ENCODE measurements at places on chromosomes 5 and 9. TPM values are rescaled to one million over a fixed set of nuclear protein-coding genes. Genes with fewer than 3 reads are reported as not detected.

TAS2R1 gene
- total RNA-seq = not detected

CCNI2 gene
- not detected for total RNA-seq

COL23A1 gene
- total RNA-seq = not detected

FAM163B gene
- not detected for total RNA-seq

ABO gene
- total RNA-seq = not detected

CAVIN4 gene
- total RNA-seq = 0.42 TPM

NR5A1 gene
- total RNA-seq = not detected

NR6A1 gene
- 1.7 TPM for total RNA-seq

CRB2 gene
- 0.11 TPM for total RNA-seq

TRAF1 gene
- total RNA-seq = 4.7 TPM

TMEM252 gene
- not detected for total RNA-seq

ZBTB6 gene
- total RNA-seq = 5.4 TPM

TLX3 gene
- not detected for total RNA-seq

BNC2 gene
- total RNA-seq = 4.1 TPM

ELAVL2 gene
- total RNA-seq = not detected

OMD gene
- total RNA-seq = not detected

ANKRD18B gene
- total RNA-seq = 4.6 TPM

TYRP1 gene
- total RNA-seq = not detected

PTPRD gene
- total RNA-seq = 0.30 TPM

VCP gene
- total RNA-seq = 287 TPM

GLRA1 gene
- not detected for total RNA-seq

FOXD4L3 gene
- total RNA-seq = 0.18 TPM

NIM1K gene
- total RNA-seq = 0.23 TPM

NNT gene
- 11.4 TPM for total RNA-seq

MARCHF11 gene
- not detected for total RNA-seq

PCDHB2 gene
- 3.5 TPM for total RNA-seq

UGT3A2 gene
- not detected for total RNA-seq

SLC2A6 gene
- 21.6 TPM for total RNA-seq

GRIN1 gene
- total RNA-seq = 0.22 TPM

C9orf72 gene
- total RNA-seq = 4.5 TPM

TMEM167A gene
- 84.6 TPM for total RNA-seq

HSDL2 gene
- 25.3 TPM for total RNA-seq

SMIM33 gene
- not detected for total RNA-seq

KIF27 gene
- total RNA-seq = 1.1 TPM

FOXD4L4 gene
- total RNA-seq = not detected

PCDHGA12 gene
- total RNA-seq = not detected

PCDHA7 gene
- total RNA-seq = 0.13 TPM

IRX2 gene
- total RNA-seq = 1.6 TPM

POLK gene
- 12.5 TPM for total RNA-seq
